ENCODE measurements at places on chromosomes 11 and 22. TPM values are rescaled to one million over a fixed set of nuclear protein-coding genes. Genes with fewer than 3 reads are reported as not detected.
A peak's percentile ranks its signal among the peaks of the same experiment; 100 is the strongest.

The RHOD gene
- 15.2 TPM for total RNA-seq

The RNF215 gene
- total RNA-seq, result 30.1 TPM

The OR8D4 gene
- 2.4 TPM for total RNA-seq

The CCDC117 gene
- 33.2 TPM for total RNA-seq

The OR51B5 gene
- total RNA-seq, result 17.1 TPM

The TYMP gene
- total RNA-seq, result 89.8 TPM

The HTR3A gene
- not detected for total RNA-seq

The APOBEC3A gene
- 16.6 TPM for total RNA-seq

The ISX gene
- total RNA-seq, result not detected

The TRIM66 gene
- total RNA-seq, result 12.3 TPM

The BTG4 gene
- 5.5 TPM for total RNA-seq

The STK33 gene
- 17.8 TPM for total RNA-seq

DNA sequence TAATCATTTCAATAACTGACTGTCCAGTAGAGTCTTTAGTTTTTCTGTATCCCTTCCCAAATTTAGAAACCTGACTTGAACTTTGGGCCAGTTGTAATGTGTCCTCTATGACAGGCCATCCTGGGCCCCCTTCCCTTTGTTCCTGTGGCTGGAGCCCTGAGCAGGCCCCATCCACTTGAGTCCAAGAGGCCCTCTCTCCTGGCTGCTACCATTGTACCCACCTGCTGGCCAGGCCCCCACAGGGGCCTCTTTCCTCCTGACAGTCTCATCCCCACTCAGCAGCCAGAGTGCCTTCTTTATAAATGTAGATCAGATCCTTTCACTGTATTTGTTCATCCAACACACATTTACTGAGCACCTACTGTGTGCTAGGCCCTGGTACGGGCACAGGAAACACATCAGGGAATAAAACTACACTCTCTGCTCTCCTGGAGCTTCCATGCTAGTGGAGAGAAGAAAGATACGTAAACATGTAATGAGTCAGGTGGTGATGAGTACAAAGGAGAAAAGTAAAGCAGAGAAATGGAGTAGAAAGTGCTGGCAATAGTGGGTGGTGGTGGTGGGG, 2.7 kb upstream of the LRP5 start:
- no peak for DNase-seq

- no peak for DNase-seq
Observed at GRCh38 chr22:43320943-43321900, 21.9 kb downstream of the SCUBE1 start.

GRCh38 chr22:40975366-40975765, 24.2 kb downstream of the RBX1 start:
- DNase-seq, result peak; percentile 22

GRCh38 chr22:38416621-38417251, 38.3 kb downstream of the KCNJ4 start:
- DNase-seq, result no peak

DNA sequence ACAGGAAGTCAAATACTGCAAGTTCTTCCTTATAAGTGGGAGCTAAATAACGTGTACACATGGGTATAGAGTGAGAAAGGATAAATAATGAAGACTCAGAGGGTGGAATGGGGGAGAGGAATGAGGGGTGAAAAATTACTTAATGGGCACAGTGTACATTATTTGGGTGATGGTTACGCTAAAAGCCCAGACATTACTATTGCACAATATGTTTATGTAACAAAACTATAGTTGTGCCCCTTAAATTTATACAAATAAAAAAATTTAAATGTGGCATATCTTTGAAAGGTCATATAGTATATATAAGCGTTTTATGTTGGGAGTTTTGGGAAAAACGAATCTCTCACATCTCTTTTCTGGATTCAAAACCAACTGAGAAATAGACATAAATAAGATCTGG, 96.1 kb downstream of the KIF18A start:
- DNase-seq, result no peak

- no peak for DNase-seq
Observed at GRCh38 chr11:48129697-48130395, 86.8 kb upstream of the OR4B1 start.

- no peak for DNase-seq
Observed at GRCh38 chr22:24867323-24868022, 61.5 kb downstream of the SGSM1 start.

DNA sequence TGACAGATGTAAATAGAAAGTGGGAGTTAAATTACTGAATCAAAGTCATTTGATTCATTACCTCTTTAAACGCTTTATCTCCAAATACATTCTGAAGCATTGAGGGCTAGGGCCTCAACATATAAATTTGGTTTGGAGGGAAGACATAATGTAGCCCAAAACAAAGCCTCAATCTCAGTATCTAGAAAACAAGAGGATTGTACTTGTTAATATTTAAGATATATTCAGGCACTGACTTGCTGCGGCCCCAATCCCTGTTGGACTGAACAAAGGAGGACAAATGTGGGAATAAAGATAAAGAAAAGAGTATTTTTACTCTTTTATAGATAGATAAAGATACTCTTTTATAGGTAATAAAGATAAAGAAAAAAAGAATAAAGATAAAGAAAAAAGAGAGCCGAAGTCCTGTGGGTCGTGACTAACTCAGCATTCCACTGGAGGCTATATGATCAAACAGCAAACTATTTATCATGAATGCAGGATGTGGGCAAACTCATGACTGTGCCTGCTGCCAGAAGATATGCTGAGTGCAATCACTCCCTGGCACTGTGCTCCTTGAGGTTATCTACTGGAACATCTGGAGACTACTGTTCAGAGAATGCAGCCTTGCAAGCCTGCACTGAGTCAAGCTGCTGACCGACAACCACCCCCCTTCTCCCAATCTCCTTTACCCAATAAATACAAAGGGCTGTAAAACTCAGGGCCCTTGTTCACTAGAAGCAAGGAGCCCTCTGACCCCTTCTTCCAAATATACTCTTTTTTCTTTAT, 6.9 kb downstream of the OR10V1 start:
- peak; percentile 35 for DNase-seq

DNA sequence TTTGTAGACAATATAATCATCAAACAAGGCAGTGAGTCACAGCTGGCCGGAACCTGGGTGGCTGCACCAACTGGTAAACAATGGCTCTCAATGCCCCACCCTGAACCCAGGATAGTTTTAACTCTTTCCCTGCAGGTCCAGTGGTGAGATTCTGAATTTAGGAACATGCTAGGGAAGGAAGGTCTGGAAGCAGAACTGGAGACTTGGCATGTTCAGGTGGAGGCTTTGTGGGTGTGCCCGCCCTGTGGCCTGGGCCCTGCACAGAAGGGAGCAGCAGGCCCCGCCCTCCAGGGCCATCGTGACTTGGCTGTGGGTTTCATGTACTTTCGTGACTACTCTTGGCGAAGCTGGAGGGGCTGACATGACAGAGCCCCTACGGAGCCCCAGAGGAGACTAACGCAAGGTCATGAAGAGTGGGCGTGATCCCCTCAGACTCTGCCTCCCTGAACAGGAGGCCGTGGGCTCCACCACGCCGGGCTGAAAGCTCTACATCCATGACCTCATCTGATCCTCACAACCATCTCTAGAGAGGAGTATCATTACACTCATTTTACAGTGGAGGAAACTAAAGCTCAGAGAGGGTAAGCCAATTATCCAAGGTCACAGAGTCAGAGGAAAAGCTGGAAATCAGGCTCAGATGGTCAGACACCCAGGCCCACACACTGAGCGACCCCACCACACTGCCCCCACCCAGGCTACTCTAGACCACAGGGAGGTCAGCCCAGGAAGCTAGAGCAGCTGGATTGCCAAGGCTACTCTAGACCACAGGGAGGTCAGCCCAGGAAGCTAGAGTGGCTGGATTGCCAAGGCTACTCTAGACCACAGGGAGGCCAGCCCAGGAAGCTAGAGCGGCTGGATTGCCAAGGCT, 27.3 kb downstream of the MAFF start:
- no peak for DNase-seq

DNA sequence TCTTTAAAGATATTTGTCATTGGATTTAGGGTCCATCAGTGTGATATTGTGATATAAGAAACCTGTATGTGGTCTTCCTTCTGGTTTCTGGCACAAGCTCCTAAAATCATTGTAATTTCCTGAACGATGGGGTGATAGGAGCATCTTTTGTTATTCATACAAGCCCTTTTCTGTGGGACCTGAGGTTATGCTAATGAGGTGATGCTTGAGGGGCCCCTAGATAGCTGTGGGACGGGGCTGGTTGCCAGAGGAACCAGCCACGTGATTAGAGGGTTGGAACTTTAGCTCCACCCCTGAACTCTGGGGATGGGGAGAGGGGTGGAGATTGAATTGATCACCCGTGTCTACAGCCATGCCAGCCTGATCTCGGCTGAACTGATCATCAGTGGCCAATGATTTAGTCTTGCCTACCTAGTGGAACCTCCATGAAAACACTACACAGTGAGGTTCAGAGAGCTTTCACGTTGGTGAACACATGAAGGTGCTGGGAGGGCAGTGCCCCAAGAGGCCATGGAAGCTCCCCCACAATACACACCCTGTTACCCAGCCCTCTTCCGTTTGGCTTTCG, 62.8 kb downstream of the BCR start:
- DNase-seq, result no peak

DNA sequence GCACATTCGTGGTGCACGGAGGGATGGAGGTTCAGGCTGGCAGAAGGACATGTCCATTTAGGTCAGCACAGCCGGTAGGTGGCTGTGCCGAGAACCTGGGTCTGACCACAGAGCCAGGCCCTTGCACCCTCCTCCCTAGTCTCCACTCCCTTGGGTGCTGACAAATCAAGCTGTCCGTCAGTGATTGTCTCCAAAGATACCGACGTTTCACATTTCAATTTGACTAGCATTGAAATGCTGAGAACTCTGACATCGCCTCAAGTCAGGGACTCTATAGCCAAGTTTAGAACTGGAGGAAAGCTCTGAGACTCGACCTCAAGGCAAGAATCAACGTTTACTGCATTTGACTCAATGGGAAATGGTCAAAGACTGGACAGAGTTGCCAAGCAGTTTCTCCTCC, 1321.1 kb downstream of the TBC1D22A start:
- DNase-seq, result no peak

DNA sequence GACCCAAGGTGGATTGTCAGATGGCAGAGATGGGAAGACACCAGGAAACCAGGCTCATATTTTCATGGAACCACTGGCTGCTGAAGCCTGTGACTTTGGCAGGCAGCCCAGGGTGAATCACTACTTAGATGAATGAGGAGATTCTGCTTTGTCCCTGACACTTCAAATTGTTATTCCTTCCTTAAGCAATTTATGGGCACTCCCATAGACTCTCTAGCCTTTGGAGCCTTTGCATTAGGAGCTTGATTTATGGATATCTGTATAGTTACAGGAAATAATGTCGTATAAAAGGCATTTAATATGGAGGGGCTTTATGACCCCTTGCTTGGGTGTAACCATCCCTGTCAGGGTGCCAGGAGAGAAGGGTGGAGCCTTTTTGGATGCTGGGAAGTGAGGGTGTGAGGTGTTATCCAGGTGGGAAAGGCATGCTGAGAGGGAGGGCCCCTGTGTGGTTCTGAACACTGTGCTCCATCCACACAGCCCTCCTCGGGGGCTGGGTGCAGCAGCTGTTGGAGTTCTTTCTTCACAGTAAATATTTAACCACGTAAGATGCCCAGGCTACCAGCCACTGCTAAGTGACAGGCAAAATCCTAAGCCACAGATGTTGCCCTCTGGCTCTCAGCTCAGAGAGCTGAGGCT, 35.3 kb downstream of the IL18 start:
- peak; percentile 52 for DNase-seq

DNA sequence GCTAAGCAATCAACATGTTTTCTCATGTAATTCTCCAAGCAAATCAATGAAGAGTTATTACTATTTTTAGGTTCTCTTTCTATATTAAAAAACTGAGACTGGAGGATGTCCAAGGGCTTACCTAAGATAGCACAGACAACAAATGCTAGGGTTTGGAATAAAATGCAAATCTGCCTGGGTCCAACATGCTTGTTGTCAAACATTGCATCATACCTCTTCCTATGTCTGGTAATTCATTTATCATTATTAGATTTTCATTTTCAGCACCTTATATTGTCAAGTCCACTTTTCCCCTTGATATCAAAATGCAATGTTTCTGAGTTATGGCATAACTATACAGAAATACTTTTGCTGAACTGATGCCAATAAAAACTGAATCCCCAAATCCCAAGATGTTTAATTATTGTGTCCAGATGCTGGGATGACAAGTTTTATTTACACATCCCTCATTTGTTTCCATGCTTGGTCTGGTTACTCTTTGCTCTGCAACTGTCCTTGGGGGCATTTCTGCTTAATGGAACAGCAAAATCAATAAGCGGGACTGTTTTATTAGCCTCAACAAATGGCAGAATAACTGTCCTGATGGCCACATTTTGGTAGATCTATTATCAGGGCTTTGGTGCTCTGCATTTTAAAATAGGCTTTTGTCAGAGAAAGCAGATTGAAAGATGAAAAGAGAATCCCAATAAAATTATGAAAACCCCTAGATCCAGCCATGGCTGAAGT, 86.0 kb downstream of the C11orf87 start:
- peak; percentile 8 for DNase-seq

Data from umbilical cord (tissue), 2 donors.